ENCODE measurements at places on chromosomes 11 and 22.

DNA sequence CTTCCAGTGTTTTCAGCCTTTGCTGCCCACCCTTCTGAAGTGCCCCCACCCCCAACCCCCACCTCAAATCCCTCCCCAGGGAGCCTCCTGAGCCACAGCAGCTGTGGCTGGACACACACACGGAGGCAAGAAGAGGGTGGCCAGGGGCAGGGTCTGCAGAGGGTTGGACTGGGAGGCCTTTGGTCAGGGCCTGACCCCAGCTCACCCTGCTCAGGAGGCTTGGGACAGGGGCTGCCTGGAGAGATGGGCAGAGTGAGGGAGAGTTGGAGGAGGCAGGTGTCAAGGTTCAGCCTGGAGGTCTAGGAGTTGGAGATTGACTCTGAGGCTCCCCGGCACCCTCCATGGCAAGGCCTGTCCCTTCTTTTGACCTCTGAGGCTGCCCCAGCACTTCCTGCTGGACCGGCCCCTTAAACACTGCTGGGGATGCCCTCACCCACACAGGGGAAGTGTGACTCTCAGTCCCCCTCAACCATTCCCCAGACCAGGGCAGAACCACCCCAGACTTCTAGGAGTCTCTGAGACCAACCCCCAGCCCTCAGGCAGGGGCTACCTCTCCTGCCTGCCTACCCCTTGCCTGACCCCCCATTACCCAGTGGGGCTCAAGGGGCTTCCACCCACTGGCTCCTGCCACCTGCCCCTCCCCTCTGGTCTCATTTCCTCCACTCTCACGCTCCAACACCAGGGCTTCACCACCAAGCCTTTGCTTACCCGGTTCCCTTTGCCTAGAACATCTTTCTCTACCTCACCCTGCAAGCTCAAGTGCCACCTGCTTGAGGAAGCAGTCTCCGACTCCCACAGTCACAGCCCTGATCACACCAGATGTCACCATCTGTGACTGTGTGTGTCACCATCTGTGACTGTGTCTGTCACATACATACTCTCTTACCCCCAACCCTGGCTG, 8.6 kb downstream of the ARAP1 start:
- DNase-seq: no peak

DNA sequence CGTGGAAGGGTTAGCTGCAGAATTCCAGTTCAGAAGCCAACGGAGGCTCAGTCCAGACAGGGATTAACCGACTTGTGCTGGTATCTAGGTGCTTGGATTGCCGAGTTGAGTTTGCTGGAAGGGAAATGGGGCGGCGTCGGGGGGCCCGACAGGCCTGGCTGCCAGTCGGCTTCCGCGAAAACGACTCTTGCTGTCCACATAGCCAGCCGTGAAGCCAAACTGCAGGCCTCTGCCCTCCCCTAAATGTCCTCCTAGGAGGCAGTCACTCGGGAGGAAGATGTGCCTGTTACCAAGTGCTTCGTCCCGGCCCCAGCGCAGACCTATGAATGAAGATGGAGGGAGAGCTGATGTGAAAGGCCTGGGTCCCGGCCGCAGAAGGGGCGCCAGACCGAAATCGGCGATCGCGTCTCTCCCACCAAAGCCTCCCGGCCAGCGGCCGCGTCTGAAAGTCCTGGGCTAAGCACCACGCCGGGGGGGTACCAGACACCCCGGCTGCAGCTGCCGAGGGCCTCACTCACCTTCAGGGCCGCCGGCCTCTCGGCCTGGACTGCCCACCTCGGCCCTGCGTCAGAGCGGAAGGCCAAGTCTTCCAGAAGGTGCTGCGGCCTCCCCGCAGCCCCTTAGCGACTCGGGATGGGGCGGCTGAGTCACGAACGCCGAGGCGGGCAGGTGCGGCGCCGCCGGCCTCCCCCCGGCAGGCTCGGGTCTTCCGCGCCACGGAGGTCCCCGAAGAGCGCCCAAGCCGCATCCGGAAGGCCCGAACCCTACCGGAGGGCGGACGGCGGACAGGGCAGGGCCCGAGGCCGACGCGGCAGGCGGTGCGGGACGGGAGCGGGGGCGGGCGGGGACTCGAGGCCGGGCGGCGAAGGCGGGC, 7.5 kb downstream of the DPAGT1 start:
- DNase-seq: peak; percentile 47

- DNase-seq: no peak
These were observed 23.0 kb downstream of the ZNF202 start for GRCh38 chr11:123718469-123718868.

- no peak for DNase-seq
These were observed 714.7 kb downstream of the BRD1 start for GRCh38 chr22:49112661-49113626.

GRCh38 chr11:21653951-21654421, 538.9 kb upstream of the ANO5 start:
- no peak for DNase-seq

GRCh38 chr11:124867700-124868099, 2.5 kb downstream of the ROBO3 start:
- DNase-seq: peak; percentile 46

- DNase-seq: no peak
These were observed 44.4 kb downstream of the APOL3 start for GRCh38 chr22:36116127-36116526.

DNA sequence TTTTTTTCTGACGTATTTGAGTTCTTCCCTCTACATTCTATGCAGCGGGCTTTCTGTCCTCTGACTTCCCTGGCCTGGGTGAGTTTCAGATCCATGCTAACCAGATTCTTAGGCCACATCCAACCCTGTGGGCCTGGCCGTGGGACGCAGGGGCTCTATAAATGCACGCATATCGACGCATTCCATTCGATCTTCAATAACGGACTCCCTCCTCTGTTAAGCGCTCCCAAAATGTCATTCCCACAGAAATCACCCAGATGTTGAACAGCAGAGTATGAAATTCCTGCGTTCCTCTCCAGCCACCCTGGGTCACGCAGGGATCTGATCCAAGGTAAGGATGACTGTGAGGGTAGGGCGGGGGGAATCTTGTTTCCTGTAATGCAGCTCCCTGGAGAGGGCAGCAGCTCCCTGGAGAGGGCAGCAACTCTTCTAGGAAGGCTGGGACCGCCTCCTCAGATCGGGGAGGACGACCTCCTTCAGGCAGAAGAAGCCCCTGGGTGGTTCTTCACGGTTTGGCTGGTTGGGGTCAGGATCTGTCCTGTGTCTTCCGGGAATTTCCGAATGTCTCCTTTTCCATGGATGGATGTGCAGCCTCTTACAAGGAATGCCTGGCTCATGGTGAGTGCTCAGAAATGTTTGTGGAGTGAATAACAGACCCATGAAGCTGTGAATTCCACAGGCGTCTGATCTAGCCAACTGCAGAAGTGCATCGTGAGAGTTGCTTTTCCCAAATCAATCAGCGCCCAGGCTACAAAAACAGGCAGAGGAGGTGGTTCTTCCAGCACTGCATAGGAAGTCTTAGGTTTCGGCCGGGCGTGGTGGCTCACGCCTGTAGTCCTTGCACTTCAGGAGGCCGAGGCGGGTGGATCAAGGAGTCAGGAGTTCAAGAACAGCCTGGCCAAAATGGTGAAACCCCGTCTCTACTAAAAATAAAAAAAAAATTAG, 12.2 kb downstream of the MRGPRD start:
- no peak for DNase-seq

DNA sequence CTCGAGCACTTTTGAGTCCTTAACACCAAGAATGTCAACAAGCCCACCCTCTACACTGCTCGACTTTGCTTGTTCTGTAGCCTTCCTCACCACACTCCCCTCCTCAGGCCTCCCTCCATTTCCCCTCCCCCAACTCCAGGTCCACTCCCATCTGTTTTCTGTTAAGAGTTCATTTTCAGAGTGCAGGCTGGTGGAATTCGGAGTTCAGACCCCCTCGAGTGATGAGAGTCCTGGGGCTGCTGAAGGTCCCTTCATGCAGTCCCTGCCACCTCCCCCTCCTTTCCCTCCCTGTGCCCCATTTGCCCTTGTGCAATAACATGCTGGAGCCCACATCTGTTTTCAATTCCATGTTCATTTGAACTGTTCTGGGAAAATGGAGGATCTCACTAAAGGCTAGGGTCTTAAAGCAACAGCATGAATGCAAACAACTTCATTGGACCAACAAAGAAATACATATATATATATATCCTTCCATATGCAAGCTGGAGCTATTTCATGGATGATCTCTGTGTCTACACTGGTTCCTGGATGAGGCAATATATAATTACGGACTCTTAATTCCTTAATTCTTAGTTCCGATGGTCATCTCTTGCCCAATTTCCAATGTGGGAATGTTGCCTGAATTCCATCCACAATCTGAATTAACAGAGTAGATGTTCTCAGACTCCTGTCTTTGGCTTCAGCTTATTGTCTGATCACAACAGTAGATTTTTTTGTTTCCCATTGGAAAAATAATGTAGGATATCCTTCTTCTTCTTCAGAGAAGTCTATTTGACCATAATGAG, 340.4 kb downstream of the ETS1 start:
- no peak for DNase-seq

DNA sequence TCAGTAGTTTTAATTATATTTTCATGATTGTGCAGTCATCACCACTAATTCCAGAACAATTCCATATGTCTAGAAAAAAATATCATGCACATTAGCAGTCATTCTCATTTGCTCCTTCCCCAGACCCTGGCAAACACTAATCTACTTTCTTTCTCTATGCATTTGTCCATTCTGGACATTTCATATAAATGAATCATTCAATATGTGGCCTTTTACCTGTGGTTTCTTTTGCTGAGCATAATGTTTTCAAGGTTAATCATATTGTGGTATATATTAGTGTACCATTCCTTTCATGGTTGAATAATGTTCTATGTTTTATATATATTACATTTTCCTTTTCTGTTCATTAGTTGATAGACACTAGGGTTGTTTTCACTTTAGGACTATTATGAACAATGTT, 811.1 kb upstream of the RAG2 start:
- no peak for DNase-seq

GRCh38 chr11:115455613-115456012, 48.6 kb downstream of the CADM1 start:
- DNase-seq: no peak

- peak; percentile 66 for DNase-seq
These were observed 35.1 kb upstream of the SUSD2 start for GRCh38 chr22:24146194-24146616.

DNA sequence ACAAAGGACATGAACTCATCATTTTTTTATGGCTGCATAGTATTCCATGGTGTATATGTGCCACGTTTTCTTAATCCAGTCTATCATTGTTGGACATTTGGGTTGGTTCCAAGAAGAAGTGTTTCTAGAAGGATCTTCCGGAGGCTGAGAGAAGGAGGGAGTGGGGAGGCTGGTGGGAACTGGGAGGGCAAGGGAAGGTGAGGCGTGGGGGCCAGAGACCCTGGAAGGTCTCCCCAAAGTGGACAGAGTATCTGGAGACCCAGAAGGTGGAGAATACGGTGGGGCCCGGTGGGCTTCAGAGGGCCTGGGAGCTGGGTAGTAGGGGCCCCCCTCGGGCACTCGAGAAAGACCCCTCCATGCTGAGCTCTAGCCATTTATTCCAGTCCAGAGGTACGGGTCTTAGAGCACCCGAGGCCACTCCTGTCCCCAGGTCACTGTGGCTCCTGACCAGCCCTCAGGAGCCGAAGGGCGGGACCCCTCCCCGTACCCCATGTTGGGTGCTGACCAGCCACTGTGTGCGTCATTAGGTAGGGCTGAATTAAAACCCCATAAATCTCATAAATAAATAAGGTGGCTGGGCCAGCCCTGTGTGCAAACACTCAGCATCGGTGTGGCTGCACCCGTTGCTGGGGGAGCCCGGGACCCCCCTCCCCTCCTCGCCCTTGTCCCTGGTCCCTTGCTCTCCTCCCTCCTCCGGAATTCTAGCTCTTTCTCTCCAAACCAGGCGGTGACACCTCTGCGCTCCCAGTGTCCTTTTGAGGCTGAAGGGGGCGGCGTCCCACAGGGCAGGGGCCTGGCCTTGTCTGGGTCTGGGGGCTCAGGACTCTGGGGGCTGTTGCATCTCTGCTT, 38.8 kb upstream of the MUC5AC start:
- DNase-seq: no peak

DNA sequence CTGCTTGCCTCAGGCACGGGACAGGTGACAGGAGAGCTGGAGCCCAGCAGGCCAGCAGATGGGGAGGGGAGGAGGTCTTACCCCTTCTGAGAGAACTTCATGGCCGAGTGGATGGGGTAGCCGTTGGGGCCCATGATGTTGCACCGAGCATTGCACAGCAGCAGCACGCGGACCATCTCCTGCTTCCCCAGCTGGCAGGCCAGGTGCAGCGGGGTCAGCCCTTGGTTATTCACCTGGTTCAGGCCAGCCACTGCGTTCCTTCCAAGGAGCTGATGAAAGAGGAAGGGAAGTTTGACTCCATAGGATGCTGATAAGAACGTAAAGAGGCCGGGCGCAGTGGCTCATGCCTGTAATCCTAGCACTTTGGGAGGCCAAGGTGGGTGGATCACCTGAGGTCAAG, 29.4 kb upstream of the BAIAP2L2 start:
- DNase-seq: no peak

GRCh38 chr11:35873721-35874120, 70.1 kb upstream of the LDLRAD3 start:
- no peak for DNase-seq

DNA sequence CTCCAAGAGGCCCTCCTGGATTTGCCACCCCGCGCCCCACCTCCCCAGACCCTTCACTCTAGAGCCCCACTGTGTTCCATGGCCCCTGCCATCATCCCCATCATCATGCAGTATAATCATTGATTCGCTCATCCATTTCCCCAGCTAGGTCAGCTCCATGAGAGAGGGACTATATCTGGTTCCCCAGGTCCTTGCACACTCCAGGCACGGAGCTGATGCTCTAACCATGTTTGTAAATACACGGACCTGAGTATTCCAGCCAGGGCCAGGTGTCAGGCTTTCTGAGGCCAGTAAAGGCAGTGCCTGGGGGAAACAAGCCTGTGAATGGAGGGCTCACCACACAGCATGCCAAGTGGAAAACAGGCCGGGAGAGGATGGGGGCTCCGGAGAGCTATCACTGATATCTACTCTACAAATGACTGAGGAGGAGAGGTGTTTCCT, 27.1 kb upstream of the OAF start:
- no peak for DNase-seq

DNA sequence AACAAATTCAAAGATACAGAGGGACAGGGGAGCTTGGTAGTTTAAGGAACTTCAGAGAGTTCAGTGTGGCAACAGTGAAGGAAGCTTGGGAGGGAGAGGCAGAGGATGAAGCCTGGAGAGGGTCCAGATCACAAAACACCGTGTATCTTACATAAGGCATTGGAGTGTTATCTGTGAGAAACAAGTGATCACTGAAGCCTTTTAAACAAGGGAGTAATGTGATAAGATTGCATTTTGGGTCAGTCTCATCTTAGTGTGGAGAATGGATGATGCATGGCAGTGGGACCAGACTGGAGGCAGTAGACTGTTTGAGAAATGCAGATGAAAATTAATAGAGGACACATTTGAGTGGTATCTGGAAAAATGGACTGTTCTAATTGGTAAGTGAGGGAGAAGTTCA, 79.4 kb downstream of the EXT2 start:
- no peak for DNase-seq
